ENCODE measurements at places on chromosomes 2 and 18. TPM values are rescaled to one million over a fixed set of nuclear protein-coding genes. Genes with fewer than 3 reads are reported as not detected.

DNA sequence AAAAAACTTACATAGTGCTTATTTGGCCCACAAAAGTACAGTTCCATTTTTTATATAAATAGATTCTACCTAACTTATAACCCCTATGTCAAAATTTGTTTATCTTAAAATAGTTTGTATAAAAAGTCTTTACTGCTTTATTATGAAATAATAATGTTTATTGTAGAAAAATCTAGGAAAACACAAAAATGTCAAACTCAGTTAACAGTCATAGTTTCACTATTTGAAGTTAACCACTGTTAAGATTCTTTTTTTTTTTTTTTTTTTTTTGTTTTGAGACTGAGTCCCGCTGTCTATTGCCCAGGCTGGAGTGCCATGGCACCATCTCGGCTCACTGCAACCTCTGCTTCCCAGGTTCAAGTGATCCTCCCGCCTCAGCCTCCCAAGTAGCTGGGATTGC is 26.5 kb upstream of the ABI2 start:
- DNase-seq, result no peak

STARD6 gene
- not detected for polyA plus RNA-seq

- DNase-seq, result no peak
These were observed 56.5 kb upstream of the TTC39C start for GRCh38 chr18:23958036-23958435.

ZNF24 gene
- 28.3 TPM for polyA plus RNA-seq

DNA sequence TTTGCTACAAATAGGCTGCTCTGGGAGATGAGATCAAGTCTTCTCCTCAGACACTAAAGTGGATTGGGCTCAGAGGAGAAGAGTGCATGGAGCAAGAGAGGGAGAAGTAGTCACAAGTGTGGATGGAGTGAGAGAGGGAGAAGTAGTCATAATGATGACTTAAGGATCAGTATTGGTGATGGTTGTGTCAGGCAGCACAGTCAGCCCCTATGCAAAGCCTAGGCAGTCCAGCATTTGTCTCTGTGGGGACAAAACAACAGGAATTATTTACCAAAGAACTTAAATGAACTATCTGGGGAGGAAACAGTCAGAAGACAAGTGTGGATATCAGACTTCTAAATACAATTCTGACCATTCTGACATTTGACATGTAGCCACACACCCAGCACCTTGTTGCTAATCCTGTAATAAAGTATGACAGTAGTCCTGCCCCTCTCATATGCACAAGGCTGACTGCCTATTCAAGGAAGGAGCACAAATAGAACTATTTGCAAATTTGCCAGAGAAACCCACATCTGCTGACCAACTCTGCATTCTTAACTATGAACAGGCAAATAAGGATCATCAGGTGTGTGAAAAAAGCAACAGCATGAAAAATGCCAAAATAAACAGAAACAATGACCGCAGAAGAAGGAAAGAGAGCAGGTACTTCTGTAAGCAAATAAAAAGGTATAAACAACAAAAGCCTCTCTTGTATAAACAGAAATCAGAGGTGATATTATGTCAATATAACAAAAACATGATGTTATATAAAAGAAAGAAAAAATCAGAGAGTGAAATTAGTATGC is 1597.9 kb upstream of the ACVR2A start:
- DNase-seq, result no peak

GRCh38 chr2:123840016-123840415 is 185.1 kb upstream of the CNTNAP5 start:
- no peak for DNase-seq

FAP gene
- polyA plus RNA-seq, result not detected

DNA sequence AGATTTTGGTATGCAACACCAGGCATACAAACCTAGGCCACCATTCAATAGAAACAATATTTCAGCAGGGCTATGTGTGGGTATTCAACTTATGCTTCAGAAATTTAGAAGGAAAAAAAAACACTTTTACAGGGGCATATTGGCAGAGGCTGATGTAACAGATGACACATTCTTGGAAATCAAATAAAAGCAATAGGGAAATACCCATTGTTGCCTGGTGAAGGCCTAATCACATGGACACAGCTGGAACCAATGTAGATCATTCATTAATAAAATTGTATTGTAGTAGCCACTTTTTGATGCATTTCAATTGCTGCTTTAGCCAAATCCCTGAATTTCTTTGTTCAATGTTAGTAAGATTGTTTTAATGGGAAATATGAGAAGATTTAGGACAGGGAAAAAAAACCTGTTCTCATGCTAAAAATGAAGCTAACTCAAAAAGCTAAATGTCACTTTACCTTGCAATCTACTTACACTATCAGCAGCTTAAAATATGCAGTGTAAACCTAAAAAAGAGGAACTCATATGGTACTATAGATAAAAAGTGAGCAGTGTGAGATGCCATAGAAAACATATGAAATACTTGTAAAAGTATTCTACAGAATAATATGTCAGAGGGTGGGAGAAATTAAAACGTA is 289.4 kb downstream of the ZEB2 start:
- DNase-seq, result no peak

- DNase-seq, result no peak
These were observed 6.8 kb downstream of the SERPINE2 start for GRCh38 chr2:224032283-224032682.

GRCh38 chr2:186254759-186255158 is 231.3 kb upstream of the ZC3H15 start:
- no peak for DNase-seq

LRP1B gene
- polyA plus RNA-seq, result not detected

NTSR2 gene
- polyA plus RNA-seq, result not detected

DNA sequence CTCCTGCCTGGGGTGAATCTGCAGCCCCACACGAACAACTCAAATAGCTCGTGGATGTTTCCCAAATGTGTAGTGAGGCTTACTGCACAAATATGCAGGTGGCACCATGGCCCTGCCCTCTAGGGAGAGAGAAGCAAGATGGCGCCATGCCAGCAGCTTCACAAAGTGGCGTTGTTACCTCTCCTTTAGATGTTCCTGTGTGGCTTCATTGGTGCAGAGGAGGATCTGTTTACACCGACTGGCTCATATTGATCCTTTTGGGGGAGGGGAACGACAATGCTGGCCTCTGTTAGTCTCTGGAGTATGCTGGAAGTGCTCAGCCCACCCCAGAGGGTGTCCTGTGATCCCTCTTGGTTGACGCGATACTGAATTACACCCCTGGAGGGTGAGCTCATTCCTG is 99.5 kb upstream of the GATA6 start:
- DNase-seq, result no peak
